ENCODE measurements at places on chromosomes 13 and 19.

- DNase-seq, result no peak
Observed at GRCh38 chr19:55103190-55103589, 14.2 kb downstream of the PPP1R12C start.

DNA sequence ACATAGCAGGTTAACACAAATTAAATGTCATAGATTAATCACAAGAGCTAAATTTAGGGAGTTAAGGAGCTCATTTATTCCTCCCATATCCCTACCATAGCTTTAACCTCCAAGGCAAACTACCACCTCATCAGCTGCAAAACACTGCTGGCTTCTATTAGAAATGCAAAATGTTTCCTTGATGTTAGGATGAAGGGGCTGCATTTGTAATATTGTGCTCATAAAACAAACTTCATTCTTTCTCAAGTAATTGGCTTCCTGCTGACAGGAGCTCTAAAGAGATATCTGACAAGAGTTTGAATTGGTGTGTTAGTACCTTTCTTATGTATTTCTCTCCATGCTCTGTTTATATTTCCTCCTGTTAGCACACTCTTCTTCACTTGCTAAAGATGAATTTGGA, 152.1 kb downstream of the OLFM4 start:
- no peak for DNase-seq

DNA sequence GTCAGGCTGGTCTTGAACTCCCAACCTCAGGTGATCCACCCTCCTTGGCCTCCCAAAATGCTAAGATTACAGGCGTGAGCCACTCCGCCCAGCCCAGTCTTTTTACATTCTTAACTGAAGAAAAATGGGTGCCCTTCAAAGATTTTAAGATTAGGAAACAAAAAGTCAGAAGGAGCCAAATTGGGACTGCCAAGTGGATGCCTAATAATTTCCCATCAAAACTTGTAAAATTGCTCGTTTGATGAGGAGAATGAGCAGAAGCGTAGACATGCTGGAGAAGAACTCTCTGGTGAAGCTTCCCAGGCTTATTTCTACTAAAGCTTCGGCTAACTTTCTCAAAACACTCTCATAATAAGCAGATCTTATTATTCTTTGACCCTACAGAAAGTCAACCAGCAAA, 31.3 kb downstream of the NUMBL start:
- DNase-seq, result no peak

DNA sequence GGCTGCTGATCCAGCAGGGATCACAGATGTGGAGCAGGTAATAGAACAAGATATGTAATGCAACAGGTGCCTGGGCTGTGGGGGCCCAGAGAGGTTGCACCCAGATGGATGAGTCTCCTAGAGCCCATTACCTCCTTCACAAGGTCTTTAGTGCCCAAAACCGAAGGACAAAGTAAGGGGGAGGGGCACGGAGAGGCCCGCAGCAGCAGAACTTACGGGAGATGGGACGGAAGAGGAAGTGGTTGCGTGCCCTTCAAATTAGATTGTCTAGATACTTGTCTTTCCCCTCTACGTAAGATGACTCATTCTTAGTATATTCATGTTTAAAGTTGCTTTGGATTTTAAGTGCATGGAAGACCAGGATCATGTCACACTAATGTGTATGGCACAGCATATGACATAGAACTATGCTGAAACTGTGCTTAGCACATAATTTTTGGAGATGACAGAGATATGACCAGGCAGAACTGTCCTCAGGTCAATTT, 5.7 kb upstream of the MRPS31 start:
- no peak for DNase-seq

DNA sequence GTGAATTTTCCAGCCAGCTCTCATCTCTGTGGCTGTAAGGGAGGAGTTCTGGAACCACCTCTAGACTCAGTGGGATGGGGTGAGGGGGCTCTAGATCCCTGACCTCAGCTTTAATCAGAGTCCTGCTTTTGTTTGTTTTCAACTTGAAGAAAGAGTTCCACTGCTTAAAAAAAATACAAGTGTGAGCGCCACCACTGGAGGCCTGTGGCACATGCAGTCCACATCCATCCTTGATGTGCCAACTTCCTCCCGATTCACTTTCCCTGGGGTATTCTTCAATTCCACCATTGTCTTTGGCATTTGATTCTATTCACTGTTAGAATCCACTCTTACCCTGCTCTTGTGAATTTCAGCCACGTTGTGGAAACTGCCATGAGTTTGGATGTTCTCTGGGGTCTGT, 62.4 kb upstream of the GJB6 start:
- no peak for DNase-seq

Data from NCI-H2081 treated with DMSO at 0.1 percent for 48 hours (cell line).